ENCODE measurements at places on chromosomes 3 and 15. TPM values are rescaled to one million over a fixed set of nuclear protein-coding genes. Genes with fewer than 3 reads are reported as not detected.

GRCh38 chr15:55179141-55179540, 17.6 kb downstream of the RSL24D1 start:
- no peak for DNase-seq
- no peak overlapping the region for H3K27ac ChIP-seq
- no peaks in the 10 kb centered on the region for H3K27me3 ChIP-seq

Gene B3GALNT1
- total RNA-seq = 4.6 TPM

- H3K4me1 ChIP-seq = no peaks in the 10 kb centered on the region
- no peak for DNase-seq
- no peak overlapping the region for H3K4me3 ChIP-seq
- H3K27ac ChIP-seq = no peak overlapping the region
- H3K27me3 ChIP-seq = no peaks in the 10 kb centered on the region
- H3K36me3 ChIP-seq = no peaks in the 10 kb centered on the region
These were observed 55.7 kb upstream of the CCR4 start for GRCh38 chr3:32895701-32896100.

DNA sequence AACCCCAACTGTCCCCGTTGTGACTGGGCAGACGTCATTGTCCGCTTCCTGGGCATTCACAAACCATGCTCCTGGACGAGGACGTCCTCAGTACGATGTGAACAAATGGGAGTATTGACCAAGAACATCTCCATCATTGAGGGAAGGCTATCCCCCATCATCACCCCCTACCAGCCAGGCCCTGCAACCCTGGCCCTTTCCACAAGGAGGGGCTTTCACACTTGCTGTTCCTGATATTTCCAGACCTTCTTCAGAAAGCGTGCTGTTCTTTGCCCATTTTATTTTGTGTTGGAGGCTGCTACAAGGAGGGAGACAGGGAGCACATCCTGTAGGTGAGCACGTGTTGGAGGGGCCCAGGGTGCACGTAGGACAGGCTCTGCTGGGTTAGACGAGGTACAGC, 277.0 kb upstream of the LRRC3B start:
- no peaks in the 10 kb centered on the region for H3K27me3 ChIP-seq
- no peaks in the 10 kb centered on the region for H3K36me3 ChIP-seq
- H3K4me1 ChIP-seq = no peaks in the 10 kb centered on the region
- H3K4me3 ChIP-seq = no peak overlapping the region
- DNase-seq = no peak

DNA sequence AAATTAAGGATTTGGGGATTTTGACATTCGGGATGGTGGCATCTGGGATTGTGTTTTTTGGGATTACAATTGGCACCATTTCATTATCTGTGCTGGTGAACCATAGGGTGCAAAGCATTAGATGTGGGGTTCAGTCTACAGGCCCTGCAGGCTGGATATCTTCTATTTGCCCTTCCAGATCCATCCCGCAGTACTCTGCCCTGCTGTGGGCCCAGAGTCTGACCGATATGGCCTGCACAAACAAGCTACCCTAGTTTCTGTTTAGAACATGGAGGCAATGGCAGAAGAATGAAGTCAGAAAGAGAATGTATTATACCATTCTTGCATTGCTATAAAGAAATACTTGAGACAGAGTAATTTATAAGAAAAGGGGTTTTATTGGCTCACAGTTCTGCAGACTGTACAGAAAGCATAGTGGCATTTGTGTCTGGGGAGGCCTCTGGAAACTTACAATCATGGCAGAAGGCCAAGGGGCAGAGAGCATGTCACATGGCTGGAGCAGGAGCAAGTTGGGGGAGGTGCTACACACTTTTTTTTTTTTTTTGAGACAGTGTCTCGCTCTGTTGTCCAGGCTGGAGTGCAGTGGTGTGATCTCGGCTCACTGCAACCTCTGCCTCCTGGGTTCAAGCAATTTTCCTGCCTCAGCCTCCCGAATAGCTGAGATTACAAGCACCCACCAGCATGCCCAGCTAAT, 93.7 kb downstream of the NCEH1 start:
- H3K27ac ChIP-seq = no peak overlapping the region
- H3K4me1 ChIP-seq = no peaks in the 10 kb centered on the region

Gene SLC9C1
- total RNA-seq = not detected

Measured in pancreas (tissue), 10 donors.